ENCODE measurements at places on chromosomes 5 and 9. TPM values are rescaled to one million over a fixed set of nuclear protein-coding genes. Genes with fewer than 3 reads are reported as not detected.

CDH9 gene
- total RNA-seq = not detected

DNA sequence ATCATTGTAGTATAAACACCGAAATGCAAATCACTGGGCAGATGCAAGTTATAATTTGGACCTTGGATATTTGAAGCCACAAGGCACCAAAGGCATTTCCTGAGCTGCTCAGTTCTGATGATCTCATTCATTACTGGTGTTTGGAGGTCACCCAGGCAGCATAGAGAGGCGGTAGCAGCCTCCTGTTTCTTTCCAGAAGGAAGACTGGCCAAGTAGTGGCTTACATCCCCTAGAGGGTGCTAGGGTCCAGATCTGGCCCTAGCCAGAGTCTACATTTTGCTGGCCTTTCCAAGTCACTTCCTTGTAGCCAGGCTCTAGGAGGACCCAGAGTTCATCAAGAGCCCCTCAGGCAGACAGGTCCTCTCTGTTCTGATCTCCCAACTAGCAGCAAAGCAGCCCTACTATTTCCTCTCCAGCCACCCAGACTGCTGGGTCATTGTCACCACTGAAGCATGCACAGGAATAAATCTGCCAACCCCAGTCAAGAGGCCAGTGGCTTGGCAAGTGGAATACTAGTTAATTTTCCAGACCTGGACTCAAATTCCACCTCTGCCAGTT, 33.4 kb upstream of the TTC1 start:
- H3K36me3 ChIP-seq = no peaks in the 10 kb centered on the region
- DNase-seq = peak; percentile 99
- H3K4me1 ChIP-seq = peaks cover 30% of the 10 kb centered on the region
- H3K27me3 ChIP-seq = no peaks in the 10 kb centered on the region

DNA sequence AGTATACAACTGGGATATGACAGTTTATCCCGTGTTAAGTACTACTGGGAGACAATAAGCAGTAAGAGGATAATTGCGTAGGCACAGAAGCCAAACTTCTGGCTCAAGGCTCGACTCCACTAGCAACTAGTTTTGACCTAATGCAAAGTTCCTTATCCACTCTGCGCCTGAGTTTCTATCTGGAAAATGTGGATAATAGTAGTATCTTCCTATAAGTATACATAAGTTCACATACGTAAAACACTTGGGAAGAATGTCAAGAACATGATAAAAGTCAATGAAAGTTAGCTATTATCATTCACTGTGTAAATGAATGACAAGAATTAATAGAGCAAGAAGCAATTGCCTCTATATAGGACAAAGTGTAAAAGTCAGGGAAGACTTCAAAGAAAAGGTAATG, 45.7 kb downstream of the FTMT start:
- peak; percentile 42 for DNase-seq
- no peak overlapping the region for H3K27ac ChIP-seq
- no peaks in the 10 kb centered on the region for H3K4me1 ChIP-seq
- H3K27me3 ChIP-seq = no peaks in the 10 kb centered on the region

DNA sequence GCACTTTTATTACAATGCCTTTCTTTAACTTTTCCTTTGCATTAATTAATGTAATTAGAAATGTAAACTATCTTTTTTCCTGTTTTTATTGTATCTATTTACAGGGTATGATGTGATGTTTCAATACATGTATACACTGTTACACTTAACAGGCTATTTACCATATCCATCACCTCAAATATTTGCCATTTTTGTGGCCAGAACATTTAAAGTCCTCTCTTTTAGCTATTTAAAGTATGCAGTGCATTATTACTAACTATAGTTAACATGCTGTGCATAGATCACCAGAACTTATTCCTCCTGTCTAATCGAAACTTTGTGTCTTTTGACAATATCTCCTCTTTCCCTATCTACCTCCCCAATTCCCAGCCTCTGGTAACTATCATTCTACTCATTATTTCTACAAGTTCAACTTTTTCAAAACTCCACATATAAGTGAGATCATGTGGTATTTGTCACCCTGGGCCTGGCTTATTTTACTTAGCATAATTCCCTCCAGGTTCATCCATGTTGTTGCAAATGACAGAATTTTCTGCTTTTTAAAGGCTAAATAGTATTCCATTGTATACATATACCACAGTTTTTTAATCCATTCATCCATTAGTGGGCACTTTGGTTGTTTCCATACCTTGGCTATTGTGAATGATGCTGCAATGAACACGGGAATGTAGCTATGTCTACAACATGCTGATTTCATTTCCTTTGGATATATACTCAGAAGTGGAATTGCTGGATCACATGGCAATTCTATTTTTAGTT, 32.8 kb downstream of the OR2K2 start:
- peaks cover 16% of the 10 kb centered on the region for H3K4me1 ChIP-seq
- H3K36me3 ChIP-seq = no peaks in the 10 kb centered on the region
- no peaks in the 10 kb centered on the region for H3K27me3 ChIP-seq
- H3K4me3 ChIP-seq = no peak overlapping the region
- no peak overlapping the region for H3K27ac ChIP-seq
- DNase-seq = no peak

DNA sequence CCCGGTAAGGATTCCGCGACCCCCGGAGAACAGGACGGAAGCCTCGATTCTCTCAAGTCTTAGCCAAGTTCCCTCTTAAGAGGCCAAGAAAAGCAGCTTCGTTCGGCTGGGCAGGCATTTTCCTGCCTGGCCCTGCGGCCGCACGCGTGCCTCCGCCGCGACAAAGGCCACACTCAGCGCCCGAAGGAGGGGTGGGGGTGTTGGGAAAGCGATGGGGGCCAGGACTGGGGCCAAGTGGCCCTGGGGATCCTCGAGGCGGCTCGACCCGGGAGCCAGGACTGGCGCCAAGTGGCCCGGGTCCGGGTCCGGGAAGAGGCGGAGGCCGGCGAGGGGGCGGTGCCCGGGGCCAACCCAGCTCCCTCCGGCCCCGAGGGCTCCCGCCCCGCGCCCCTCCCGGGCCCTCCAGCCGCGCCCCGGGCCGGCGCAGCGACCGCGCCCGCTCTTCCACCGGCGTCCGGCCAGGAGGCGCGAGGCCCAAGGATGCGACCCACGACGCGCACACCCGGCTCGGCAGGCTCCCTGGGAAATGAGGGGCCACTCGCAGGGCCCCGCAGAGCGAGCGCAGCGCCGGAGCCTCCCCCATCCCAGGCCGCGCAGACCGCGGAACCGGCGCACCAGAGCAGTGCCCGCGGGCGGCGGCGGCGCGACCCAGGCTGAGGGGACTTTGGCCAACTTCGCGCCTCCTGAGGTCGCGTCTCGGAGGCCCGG, 756 bp downstream of the VAV2 start:
- peak; percentile 87 for DNase-seq
- H3K27ac ChIP-seq = peak overlapping the region; percentile 42
- peaks cover 28% of the 10 kb centered on the region for H3K4me1 ChIP-seq
- peak overlapping the region; percentile 85 for H3K4me3 ChIP-seq
- H3K27me3 ChIP-seq = peaks cover 2% of the 10 kb centered on the region
- no peaks in the 10 kb centered on the region for H3K36me3 ChIP-seq

- no peak overlapping the region for H3K27ac ChIP-seq
- H3K27me3 ChIP-seq = no peaks in the 10 kb centered on the region
- H3K36me3 ChIP-seq = no peaks in the 10 kb centered on the region
- no peak for DNase-seq
Observed at GRCh38 chr9:26673261-26673660, 219.3 kb downstream of the CAAP1 start.

DNA sequence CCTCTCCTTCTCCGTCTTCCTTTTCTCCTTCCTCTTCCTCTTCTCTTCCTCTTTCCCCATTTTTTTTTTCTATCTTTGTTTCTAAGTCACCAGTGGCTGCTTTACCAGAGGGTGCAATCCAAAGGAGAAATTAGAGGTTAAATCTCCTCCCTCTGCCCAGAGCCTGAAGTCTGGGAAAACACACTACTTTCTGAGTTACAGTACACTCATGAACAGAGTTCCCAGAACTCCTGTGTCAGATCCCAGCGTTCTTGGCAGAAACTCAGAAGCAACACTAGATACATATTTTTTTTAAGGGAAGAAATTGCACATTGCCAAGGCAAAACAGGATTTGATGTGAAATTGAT, 189.0 kb downstream of the SNCAIP start:
- H3K27me3 ChIP-seq = peaks cover 5% of the 10 kb centered on the region
- peak overlapping the region; percentile 56 for H3K4me3 ChIP-seq
- DNase-seq = no peak

GABRP gene
- total RNA-seq = under 0.01 TPM

DNA sequence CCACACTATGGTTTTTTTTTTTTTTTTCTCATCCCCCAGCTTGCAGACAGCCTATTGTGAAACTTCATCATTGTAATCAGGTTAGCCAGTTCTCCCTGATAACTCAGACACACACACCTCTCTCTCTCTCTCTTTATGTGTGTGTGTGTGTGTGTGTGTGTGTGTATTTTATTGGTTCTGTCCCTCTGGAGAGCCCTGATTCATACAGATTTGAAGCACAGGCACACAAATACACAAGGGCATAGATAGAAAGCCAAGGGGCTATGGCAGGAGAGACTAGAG, 20.6 kb upstream of the VCAN start:
- no peak for DNase-seq
- no peak overlapping the region for H3K27ac ChIP-seq
- no peaks in the 10 kb centered on the region for H3K36me3 ChIP-seq
- H3K4me1 ChIP-seq = no peaks in the 10 kb centered on the region
- no peak overlapping the region for H3K4me3 ChIP-seq

CFAP90 gene
- total RNA-seq = 1.1 TPM

FSTL4 gene
- not detected for total RNA-seq

DNA sequence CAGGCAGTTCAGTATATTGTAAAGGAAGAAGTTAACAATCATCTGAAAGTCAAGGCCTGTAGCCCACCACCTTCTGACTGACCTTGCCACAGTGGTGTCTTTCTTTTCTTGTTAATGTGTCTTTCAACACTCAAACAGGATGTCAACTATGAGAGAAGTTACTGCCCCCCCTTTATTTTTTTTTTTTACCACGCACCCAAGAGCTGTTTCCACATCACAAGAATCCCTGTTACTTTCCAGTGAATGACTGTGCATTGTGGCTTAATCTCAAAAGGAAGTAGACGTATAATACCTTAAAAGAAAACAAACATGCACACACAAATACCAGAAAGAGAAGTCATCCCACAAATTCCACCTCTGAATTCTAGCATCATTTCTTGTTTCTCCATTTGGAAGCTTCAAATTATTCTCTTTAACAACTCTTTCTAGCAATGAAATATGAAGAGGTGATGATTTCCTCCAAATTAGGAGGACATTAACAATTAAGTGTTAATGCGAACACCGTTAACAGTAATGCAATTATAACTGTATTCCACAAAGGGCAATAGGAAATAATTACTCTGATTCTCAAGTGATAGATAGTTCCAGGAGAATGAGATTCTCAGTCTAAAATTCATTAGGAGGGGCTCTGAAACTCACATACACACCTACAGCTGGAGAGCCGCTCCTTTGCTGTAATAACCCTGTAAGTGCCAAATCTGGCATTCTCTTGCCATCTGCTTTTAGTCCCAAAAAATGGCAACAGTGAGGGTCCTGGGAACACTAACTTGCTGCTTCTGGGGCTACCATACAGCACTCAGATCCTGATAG, 201.0 kb downstream of the EFNA5 start:
- H3K4me1 ChIP-seq = peaks cover 14% of the 10 kb centered on the region
- no peaks in the 10 kb centered on the region for H3K27me3 ChIP-seq
- no peaks in the 10 kb centered on the region for H3K36me3 ChIP-seq
- H3K27ac ChIP-seq = peak overlapping the region; percentile 70
- no peak overlapping the region for H3K4me3 ChIP-seq
- DNase-seq = no peak
